ENCODE measurements at places on chromosomes 13 and 19.
A peak's percentile ranks its signal among the peaks of the same experiment; 100 is the strongest.

GRCh38 chr19:35013041-35013819, 13.1 kb downstream of the GRAMD1A start:
- no peak for DNase-seq

DNA sequence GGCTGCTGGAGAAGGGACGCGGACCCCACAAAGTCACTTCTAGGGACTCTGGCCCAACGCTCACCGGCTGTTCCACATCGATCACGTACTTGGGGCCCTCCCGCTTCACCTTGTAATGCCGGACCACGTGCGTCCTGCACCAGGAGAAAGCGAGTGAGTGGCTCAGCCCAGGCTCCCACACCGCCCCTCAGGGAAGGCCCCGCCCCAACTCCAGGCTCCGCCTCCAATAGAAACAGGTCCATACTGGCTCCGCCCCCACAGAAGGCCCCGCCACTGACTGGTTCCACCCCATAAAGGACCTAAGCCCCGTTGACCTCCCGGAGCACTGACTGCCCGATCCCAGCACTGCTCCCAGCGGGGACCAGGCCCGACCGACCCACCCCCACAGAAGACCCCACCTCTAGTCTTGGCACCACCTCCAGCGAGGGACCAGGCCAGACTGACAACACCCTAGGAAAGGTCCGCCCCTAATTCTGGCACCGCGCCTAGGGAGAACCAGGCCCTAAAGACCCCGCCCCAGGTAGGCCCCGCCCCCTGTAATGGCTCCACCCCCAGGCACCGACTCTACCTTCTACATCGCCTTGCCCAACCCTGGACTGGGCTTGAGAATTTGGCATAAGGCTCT, 11.3 kb downstream of the STAP2 start:
- DNase-seq, result peak; percentile 50

DNA sequence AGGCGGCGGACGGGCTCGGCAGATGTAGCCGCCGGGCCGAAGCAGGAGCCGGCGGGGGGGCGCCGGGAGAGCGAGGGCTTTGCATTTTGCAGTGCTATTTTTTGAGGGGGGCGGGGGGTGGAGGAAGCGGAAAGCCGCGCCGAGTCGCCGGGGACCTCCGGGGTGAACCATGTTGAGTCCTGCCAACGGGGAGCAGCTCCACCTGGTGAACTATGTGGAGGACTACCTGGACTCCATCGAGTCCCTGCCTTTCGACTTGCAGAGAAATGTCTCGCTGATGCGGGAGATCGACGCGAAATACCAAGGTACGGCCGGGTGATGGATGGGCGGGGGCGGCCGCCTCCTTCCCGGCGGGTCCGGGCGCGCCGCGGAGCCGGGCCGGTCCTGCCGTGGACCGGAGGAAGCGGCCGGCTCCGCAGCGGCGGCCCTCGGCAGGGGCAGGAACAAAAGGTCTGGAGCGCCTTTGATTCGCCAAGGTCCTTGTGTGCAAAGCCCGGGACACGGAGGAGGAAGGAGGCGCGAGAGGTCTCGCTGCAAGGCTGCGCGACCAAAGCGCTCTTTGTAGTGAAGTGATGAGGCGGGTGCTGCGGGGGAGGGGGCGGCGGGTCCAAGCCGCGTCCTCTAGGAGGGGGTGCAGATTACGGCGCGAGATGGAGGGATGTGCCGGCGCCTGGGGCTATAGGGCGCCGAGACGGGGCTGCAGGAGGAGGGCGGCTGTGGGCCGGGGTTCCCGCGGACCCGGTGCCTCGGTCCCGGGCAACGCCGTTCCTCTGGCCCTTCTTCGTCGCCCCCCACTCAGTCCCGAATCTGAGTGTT, 689 bp downstream of the ING1 start:
- no peak for DNase-seq

DNA sequence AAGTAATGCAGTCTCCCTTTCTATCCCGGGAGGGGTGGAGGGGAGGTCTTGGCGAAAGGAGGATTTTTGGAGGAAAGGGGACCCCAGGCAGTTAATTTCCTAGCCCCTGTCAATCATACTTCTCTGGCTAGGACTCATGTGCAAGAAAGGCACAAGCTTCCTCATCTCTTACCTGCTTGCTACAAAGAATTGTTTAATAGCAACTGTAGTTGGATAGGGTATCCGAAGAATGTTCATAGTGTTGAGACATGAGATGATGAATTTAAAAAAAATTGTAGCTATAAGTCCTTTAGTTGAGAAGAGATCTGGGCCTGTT, 525 bp downstream of the BORA start:
- DNase-seq, result no peak

GRCh38 chr13:78393286-78394142, 209.8 kb downstream of the POU4F1 start:
- DNase-seq, result no peak

GRCh38 chr13:87322386-87322785, 348.8 kb upstream of the SLITRK5 start:
- DNase-seq, result no peak

DNA sequence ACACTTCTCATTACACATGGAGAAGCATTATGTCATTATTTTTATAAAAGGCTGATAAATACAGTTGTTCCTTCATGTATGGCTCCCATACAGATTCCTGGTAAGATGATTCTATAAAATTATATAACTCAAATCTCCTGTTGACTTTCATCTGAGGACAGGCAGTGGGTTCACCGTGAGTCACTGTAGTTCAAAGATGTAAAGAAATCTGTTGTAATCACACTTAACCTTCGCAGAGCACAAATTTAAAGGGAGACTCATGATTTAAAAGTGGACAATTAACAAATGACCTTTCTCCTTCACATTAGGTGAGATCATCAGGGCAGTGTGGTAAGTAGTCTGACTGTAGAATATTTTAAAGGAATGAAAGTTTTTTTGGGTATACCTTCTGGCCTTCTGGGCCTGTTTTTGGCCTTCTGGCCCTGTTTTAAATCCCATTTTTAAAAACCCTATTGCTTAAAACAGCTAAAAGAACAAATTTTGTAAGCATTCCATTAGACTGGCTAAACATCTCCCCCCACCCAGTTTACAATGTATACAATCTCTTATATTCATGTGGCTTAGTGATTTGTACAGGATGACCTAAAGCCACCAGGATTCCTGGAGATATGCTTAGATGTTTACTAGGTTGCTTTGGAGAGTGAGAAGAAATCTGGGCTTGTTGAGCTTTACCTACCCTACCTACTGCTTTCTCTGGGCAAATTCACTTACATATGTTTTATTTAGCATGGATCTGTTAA, 171.2 kb downstream of the ITGBL1 start:
- DNase-seq, result no peak

DNA sequence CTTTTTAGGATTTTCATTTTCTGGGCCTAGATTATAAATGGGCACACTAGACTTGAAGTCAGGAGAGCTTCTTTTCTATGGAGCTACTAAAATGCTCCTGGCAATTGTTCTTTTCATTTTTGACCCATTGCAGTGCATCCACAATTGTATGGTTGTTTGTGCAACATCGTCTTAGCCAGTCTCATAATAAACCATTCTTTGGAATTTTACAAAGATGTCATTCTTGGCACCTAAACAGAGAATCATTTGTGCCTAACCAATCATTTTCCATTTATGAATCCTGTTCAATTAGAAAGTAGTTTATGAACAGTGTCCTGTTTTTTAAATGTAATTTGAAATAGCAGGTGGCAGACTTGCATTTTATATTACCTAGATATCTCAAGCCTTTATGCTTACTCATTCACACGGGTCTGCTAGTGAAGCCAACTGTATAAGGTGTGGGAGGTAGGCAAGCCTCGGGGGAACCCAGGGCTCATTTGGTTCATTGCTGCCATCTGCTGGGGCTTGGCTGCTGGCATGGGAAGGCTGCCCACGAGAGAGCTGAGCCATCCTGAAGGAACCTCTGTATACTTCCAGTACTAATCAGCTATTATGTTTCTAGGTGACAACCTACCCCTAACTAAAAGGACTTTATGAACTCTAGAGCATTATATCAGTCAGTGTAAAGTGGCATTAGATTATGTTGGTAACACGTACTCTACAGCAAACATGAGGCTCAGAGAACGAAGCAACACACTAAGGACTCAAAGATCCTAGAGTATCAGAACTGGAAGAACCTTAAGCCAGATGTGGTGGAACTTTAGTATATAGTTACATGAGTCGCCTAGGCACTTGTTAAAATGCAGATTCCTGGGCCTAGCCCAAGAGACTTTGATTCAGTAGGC, 60.0 kb downstream of the TPT1 start:
- DNase-seq, result no peak

DNA sequence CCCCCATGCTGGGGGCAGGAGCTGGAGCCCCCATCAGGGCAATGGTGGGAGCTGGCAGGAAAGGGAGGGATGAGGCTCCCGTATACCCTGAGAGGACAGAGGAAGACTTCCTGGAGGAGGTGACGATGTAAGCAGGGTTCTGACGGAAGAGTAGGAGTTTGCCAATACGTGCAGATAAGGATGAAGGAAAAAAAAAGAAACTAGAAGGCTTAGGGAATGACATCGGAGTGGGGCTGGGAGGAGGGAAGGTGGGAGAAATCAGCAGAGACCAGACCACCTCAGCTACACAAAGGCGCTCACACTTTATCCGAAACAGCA, 32.3 kb downstream of the ARHGEF18 start:
- DNase-seq, result no peak

DNA sequence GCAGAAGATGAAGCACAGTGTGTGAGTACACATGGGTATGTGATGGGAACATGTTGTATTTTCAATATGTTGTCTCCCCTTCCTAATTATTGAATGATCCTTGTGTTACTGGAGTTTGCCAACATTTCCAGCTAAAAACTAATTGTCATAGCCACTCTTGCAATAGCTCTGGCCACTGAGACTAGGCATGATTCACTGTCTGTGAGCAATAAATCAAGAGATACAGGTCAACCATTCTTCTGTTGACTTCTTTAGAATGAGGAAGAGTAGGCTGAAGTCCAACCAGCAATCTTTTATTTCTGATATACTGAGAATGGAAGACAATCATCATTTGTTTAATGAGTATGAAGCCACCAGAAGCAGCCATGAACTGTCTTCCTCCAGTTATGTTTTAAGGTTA, 413.9 kb downstream of the SLITRK5 start:
- no peak for DNase-seq

DNA sequence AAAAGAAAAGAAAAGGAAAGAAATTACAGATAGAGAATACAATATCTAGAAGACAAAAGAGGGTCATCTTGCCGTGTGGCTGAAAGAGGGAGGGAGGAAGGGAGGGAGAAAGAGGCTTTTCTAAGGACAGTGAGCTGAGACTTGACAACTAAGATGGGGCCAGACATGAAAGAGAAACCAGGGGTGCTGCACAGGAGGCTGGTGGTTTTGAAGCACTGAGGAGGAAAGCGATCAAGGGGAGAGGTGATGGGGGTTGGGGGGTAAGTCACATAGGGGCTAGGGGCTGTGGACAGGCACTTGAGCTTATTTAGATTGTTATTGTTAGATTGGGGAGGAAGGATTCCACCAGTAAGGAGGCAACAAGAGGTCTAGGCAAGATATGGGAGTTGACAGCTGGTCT, 17.3 kb downstream of the PNPLA6 start:
- no peak for DNase-seq

- no peak for DNase-seq
Measured at GRCh38 chr19:14550201-14550754, 20.9 kb downstream of the TECR start.

DNA sequence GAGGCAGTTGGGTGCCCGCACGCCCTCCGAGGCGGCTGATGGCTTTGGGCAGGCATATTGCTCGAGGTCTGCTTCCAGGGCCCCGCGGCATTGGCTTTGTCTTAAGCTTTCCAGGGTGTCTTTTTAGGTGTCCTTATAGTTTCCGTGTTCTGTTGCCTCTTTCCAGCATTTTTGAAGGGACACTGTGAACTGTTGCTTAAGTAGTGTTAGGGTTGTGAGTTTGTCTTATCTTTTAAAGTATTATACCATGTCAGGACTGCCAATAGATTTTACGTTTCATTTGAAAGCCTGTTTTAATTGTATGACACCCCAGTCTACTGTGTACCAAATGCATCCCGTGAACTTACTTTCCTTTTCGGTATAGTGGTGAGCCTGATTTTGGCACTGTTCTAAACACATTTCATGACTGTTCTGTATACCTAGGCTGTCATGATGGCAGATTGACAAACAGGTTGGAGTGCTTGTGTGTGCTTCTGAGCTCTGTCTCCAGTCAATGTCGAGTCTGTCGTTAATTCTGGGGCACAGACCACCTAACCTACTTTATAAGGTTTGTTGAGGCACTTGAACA, 656 bp downstream of the PCCA start:
- no peak for DNase-seq

- no peak for DNase-seq
Measured at GRCh38 chr19:46639358-46640182, 3.6 kb upstream of the GNG8 start.

- no peak for DNase-seq
Measured at GRCh38 chr13:113657851-113658741, at the start of gene ATP4B. ATP4B (minus strand) TSS chr13:113658198; CDS start chr13:113658144, 54 bp downstream.

DNA sequence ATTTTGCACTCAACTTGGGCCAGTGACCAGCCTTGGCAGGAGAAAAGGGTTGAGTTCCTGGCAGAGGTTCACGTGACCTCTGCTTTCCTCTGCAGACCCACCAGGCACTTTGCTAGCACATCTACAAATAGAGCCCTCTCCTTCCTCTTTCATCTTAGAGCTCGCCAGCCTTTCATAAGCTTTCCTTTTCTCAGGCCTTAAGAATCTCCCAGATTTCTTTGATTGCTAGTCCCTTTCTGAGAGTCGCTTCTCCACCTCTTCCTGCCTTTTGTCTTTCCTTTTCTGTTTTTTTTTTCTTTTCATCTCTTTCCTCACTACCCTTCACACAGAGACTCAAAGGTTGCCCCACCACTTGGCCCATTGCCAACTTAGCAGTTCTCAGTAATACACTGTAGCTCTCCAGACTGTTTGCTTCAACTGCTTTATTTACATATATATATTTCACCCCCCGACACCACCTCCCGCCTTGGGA, 375.7 kb upstream of the SPRY2 start:
- no peak for DNase-seq

- DNase-seq, result no peak
Measured at GRCh38 chr13:59374691-59375090, 789.0 kb downstream of the DIAPH3 start.

- no peak for DNase-seq
Measured at GRCh38 chr13:27043013-27043412, 128.6 kb downstream of the USP12 start.
